ENCODE measurements at places on chromosomes 16 and 17.

- DNase-seq = no peak
- no peaks in the 10 kb centered on the region for H3K36me3 ChIP-seq
- no peak overlapping the region for H3K27ac ChIP-seq
- H3K4me3 ChIP-seq = no peak overlapping the region
- H3K27me3 ChIP-seq = peaks cover 4% of the 10 kb centered on the region
Observed at GRCh38 chr16:73233329-73233765, 185.4 kb upstream of the ZFHX3 start.

DNA sequence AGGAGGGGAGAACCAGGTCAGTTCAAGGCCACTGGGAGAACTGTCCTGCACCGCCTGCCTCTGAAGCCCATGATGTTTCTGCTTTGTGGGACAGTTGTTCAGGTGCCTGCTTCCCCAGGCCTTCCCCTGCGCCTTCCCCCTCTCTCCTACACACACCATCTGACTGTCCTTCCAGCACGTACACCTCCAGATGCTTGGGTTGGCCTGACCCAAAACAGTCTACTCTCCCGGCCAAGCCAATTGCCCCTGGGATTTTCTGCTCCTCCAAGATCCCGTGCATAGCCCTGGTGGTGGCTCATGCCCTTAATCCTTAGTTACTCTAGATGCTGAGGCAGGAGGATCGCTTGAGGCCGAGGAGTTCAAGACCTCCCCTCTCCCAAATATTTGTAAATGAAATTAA, 684 bp upstream of the RSAD1 start:
- peaks cover 8% of the 10 kb centered on the region for H3K36me3 ChIP-seq
- peak overlapping the region; percentile 94 for H3K27ac ChIP-seq
- H3K4me1 ChIP-seq = peaks cover 26% of the 10 kb centered on the region
- H3K4me3 ChIP-seq = peak overlapping the region; percentile 78
- peaks cover 8% of the 10 kb centered on the region for H3K27me3 ChIP-seq
- peak; percentile 8 for DNase-seq

GRCh38 chr16:65959983-65960382, 406.5 kb upstream of the CDH5 start:
- H3K27me3 ChIP-seq = no peaks in the 10 kb centered on the region
- no peak for DNase-seq
- H3K36me3 ChIP-seq = no peaks in the 10 kb centered on the region
- no peak overlapping the region for H3K4me3 ChIP-seq
- no peak overlapping the region for H3K27ac ChIP-seq
- H3K4me1 ChIP-seq = no peaks in the 10 kb centered on the region

GRCh38 chr16:57868913-57869520, 66.7 kb upstream of the KIFC3 start:
- no peaks in the 10 kb centered on the region for H3K36me3 ChIP-seq
- DNase-seq = no peak
- no peak overlapping the region for H3K4me3 ChIP-seq
- peaks cover 7% of the 10 kb centered on the region for H3K4me1 ChIP-seq
- no peak overlapping the region for H3K27ac ChIP-seq
- peaks cover 6% of the 10 kb centered on the region for H3K27me3 ChIP-seq

GRCh38 chr16:50741225-50741780, 583 bp upstream of the CYLD start:
- H3K27me3 ChIP-seq = peaks cover 1% of the 10 kb centered on the region
- peak overlapping the region; percentile 90 for H3K27ac ChIP-seq
- H3K4me3 ChIP-seq = peak overlapping the region; percentile 84
- peaks cover 15% of the 10 kb centered on the region for H3K36me3 ChIP-seq

- DNase-seq = no peak
- peaks cover 8% of the 10 kb centered on the region for H3K27me3 ChIP-seq
- H3K4me3 ChIP-seq = no peak overlapping the region
- H3K27ac ChIP-seq = no peak overlapping the region
- H3K4me1 ChIP-seq = no peaks in the 10 kb centered on the region
Observed at GRCh38 chr17:43873091-43873490, 26.1 kb downstream of the CD300LG start.

DNA sequence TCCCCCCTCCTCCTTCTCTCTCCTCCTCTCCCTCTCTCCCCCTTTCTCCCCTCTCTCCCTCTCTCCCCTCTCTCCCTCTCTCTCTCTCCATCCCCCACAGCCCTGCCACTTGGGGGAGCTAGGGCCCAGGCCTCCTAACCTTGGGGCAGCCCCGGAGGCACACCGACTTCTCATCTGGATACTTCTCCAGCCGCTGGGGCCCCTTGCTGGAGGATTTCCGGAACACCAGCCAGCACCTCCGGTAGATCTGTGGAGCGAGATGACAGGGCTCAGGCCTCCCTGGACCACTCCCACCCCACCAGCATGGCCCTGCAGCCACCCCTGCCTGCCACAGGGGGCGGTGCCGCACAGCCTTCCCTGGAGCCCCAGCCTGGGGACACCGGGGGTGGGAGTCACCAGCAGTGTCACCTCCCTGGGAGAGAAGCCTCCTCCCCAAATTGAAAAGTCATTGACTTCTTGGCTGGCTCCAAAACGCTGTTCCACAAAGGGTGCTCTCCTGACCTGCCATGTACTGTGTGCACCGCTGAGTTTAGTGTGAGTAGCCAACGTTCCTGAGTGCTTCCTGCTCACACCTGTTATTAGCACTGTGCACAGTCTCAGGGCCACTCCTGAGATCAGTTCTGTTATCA, 10.5 kb downstream of the DOK4 start:
- H3K4me3 ChIP-seq = no peak overlapping the region
- no peaks in the 10 kb centered on the region for H3K27me3 ChIP-seq
- peak; percentile 71 for DNase-seq
- peaks cover 5% of the 10 kb centered on the region for H3K36me3 ChIP-seq
- peaks cover 16% of the 10 kb centered on the region for H3K4me1 ChIP-seq

DNA sequence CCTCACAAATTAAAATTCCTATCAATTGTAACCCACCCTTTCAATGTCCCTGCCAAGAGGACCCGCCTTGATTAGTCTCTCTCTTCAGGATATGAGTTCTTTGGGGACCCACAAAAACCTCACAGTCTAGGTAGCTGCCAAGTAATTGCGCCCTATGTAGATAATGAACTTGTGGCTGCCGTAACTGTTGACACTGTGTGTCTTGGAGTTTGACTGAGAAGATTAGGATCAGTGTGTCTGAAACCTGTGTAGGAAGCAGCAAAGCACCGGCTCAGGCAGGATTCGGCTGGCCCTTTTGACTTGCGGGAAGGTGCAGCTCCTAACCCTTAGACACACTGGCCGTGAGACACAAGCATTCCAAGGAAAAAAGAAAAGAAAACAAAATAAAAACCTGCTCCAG, 17.8 kb upstream of the SLC6A4 start:
- DNase-seq = no peak
- H3K4me1 ChIP-seq = peaks cover 4% of the 10 kb centered on the region
- H3K4me3 ChIP-seq = no peak overlapping the region

- no peaks in the 10 kb centered on the region for H3K36me3 ChIP-seq
- DNase-seq = no peak
- peaks cover 2% of the 10 kb centered on the region for H3K27me3 ChIP-seq
- H3K4me3 ChIP-seq = no peak overlapping the region
Observed at GRCh38 chr17:9205520-9206409, 184.5 kb downstream of the NTN1 start.

DNA sequence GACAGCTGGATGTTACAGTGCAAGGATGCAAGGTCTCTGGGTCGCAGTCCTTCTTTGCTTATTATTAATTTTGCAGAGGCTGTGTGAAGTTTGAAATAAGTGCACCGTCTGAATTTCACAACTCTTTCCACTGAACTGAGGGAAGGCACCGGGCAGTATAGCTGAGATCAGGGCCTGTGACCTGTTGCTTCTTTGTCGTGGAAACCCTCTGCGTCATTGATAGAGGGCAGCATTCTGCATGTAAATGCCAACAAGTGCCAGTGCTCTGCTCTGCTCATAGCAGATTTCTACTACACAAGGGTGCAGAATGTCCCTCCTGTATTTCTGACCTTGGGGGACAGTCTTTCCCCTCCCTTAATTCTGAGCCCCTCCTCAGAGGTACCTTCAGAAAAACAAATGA, 26.0 kb downstream of the CD300LF start:
- no peak for DNase-seq
- H3K27me3 ChIP-seq = peaks cover 2% of the 10 kb centered on the region
- H3K36me3 ChIP-seq = no peaks in the 10 kb centered on the region
- peaks cover 5% of the 10 kb centered on the region for H3K4me1 ChIP-seq
- no peak overlapping the region for H3K27ac ChIP-seq
- H3K4me3 ChIP-seq = no peak overlapping the region

DNA sequence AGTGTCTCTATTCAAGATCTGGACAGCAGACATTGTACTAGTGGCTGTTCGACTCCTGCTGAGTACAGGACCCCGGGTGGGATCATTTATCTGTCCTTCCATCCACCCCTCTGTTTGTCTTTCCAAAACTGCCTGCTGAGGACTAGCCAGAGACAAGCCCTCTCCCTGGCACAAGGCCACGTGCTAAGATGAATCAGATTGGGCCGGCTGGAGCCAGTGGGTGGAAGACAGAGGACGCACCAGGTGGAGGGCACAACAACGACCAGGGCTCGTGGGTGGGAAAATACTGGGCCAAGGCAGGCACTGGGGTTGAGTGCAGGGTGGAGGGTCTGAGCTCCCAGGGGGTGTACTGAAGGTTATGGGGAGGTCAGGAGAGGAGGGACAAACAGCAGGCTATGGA, 1.4 kb upstream of the CA7 start:
- no peak overlapping the region for H3K27ac ChIP-seq
- peaks cover 4% of the 10 kb centered on the region for H3K4me1 ChIP-seq
- no peak overlapping the region for H3K4me3 ChIP-seq
- no peaks in the 10 kb centered on the region for H3K36me3 ChIP-seq

- H3K36me3 ChIP-seq = no peaks in the 10 kb centered on the region
- H3K4me1 ChIP-seq = no peaks in the 10 kb centered on the region
- H3K4me3 ChIP-seq = no peak overlapping the region
Observed at GRCh38 chr16:84279881-84280280, 14.8 kb upstream of the WFDC1 start.

DNA sequence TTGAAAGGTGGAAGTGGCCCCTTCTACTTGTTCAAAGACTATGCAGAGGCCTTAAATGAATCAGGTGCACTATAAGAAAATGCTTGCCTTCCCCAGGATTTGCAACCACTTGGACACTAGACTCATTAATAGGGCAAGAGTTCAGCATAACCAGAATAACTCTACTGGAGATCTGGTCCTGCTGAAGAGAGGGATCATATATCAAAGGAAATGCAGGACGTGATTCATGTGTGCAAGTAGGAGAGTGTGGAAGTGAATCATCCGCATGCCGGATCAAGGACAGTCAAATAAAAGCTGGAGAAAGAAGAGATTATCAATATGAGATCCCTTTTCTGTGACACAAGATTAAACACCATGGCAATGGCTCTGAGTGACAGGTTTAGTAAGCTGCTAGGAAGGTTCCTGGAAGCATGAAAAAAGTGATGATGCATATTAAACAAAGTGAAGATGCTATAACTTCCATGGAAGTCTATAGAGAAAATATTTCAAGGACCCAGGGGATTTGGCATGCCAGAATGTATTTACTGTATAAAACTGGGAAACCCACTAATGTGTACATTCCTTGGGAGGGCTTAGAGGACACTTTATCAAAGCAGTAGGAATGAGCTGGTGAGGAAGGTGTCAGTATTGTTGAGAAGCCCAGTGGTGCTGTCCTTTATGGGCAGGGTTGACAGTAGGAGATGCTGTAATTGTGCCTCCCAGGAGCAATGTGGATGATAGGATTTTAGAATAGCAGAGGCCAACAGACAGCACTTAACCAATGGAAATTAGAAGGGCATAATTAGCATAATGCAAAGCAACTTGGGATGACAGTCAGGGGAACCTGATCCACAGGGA, 133.1 kb downstream of the ABCA8 start:
- DNase-seq = no peak
- no peak overlapping the region for H3K4me3 ChIP-seq
- no peak overlapping the region for H3K27ac ChIP-seq
- H3K27me3 ChIP-seq = peaks cover 4% of the 10 kb centered on the region
- no peaks in the 10 kb centered on the region for H3K4me1 ChIP-seq

DNA sequence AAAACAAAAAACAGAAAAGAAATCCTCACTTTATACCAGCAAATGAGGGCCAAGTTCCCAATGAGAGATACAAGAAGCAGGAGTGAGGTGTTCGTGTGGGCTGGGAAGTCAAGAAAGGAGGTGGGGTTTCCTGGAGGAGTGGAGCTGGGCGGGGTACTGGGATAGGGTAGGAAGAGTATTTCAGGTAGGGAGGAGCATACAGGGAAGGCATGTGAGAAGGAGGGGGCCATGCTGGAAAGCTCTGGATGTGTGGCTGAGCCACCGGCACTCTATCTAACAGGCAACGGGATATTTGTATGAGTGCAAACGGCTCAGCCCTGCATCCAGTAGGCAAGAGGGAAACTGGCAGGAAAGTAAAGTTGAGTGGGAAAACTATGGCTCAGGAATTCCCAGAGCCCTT, 4.2 kb downstream of the OR3A2 start:
- no peak overlapping the region for H3K4me3 ChIP-seq
- peaks cover 7% of the 10 kb centered on the region for H3K36me3 ChIP-seq
- H3K4me1 ChIP-seq = peaks cover 2% of the 10 kb centered on the region

DNA sequence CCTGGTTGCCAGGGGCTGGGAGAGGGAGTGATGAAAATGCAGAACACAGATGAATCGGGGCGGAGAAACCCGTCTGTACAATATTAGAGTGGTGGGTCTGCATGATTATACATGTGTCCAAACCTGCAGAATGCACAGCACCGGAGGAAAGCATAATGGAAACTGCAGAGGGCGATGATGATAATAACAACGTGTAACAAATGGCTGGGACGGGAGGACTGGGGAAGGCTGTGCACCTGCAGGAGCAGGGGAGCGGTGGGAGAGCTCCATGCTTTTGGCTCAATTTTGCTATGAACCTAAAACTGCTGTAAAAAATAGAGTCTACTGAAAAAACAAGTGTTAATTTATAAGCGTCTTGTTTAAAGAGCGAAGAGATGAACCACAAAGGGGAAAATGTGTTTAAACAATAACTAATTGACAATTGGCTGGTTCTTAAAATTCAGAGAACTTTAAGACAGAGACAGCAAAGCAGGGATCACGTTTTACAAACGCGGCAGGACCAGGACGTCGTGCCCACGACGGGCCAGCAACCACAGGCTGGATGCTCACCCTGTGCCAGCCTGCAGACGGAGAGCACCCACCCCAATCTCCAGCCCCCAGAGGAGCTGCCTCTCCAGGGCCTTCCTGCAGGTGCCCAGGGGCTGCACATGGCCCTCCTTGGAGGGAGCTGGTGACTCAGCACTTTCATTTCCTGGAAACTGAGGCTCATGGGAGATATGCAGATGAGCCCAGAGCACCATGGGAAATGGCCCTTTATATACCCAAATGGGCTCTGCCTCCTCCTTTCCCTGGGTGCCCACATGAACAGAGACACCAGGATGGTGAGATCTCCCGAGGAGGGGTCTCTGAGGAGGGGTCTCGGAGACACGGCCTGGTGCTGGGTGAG, at the start of gene TEX19:
TEX19 (plus strand) TSS at position 783 of the 886 bp plus-strand sequence. CDS start 2,904 bp downstream, outside the sequence.
- H3K27me3 ChIP-seq = peaks cover 22% of the 10 kb centered on the region
- H3K4me3 ChIP-seq = no peak within 1 kb of the TSS
- DNase-seq = no peak
- peaks cover 7% of the 10 kb centered on the region for H3K4me1 ChIP-seq

- DNase-seq = peak; percentile 77
- peak overlapping the region; percentile 54 for H3K4me3 ChIP-seq
- H3K27ac ChIP-seq = peak overlapping the region; percentile 89
- H3K36me3 ChIP-seq = peaks cover 21% of the 10 kb centered on the region
- peaks cover 9% of the 10 kb centered on the region for H3K27me3 ChIP-seq
Observed at GRCh38 chr16:11354733-11355574, 9.7 kb downstream of the RMI2 start.

GRCh38 chr16:31420037-31420436, 8.1 kb downstream of the COX6A2 start:
- peak overlapping the region; percentile 12 for H3K27ac ChIP-seq
- peaks cover 43% of the 10 kb centered on the region for H3K4me1 ChIP-seq
- H3K36me3 ChIP-seq = no peaks in the 10 kb centered on the region
- peak overlapping the region; percentile 15 for H3K4me3 ChIP-seq

GRCh38 chr17:72240333-72240732, 119.5 kb downstream of the SOX9 start:
- no peak overlapping the region for H3K4me3 ChIP-seq
- no peaks in the 10 kb centered on the region for H3K4me1 ChIP-seq
- H3K27me3 ChIP-seq = peaks cover 2% of the 10 kb centered on the region
- H3K27ac ChIP-seq = no peak overlapping the region
- H3K36me3 ChIP-seq = no peaks in the 10 kb centered on the region

Measured in activated naive CD8-positive, alpha-beta T cell treated with anti-CD3 and anti-CD28 coated beads, Interleukin-2, amount 50 U/mL, for 24 hours (primary cell).